ENCODE measurements at places on chromosomes 5 and 9.

DNA sequence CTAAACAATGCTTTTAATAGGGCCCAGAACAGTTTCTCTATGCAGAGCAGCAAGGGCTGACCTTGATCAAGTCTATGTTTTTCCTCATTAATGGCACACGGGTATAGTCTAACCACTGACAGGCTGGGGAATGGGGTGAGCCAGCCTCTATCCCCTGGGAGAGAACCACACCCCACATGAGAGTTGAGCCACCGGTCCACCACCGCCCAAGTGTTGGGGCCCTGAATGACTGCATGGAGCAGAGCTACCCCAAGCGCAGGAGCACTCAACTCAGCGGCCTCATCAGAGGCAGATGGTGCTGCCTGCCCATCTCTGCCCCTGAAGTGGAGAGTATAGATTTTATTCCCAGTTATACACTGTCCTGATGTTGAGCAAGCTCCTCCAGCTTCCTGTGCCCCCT is 247.9 kb upstream of the IRX1 start:
- DNase-seq: no peak

- DNase-seq: no peak
These were observed 67.4 kb downstream of the ARRDC3 start for GRCh38 chr5:91315701-91316100.

DNA sequence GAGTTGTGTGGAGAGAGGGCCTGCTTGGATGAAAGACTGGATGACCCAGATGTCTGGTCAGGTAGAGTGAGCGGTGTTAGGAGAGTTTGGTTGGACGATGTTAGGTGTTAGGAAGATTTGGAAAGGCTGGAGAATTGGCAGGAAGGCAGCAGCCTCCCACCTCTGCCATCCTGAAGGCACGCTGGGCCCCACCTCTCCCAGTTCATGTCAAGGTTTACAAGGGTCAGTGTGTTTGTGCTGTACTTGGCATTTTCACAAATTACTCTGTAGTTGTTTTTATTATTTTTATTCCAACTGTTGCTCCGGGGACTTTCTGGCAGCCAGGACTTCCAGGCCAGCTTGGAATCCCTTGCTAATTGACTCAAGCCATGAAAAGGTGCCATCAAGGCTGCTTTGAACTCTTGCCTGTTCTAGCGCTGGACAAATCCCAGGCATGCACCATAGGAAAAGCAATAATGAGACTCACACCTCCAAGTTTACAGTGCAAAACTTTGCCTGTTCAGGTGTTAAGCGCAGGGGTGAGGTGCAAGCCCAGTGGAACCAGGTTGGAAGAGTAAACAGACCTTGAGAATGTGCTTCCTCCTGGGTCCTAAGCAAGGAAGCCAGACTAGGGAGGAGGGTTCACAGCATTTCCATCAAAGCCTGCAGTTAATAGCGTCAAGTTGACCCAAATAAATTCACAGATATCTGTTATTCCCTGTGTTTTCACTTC is 41.7 kb upstream of the KLF9 start:
- DNase-seq: no peak

DNA sequence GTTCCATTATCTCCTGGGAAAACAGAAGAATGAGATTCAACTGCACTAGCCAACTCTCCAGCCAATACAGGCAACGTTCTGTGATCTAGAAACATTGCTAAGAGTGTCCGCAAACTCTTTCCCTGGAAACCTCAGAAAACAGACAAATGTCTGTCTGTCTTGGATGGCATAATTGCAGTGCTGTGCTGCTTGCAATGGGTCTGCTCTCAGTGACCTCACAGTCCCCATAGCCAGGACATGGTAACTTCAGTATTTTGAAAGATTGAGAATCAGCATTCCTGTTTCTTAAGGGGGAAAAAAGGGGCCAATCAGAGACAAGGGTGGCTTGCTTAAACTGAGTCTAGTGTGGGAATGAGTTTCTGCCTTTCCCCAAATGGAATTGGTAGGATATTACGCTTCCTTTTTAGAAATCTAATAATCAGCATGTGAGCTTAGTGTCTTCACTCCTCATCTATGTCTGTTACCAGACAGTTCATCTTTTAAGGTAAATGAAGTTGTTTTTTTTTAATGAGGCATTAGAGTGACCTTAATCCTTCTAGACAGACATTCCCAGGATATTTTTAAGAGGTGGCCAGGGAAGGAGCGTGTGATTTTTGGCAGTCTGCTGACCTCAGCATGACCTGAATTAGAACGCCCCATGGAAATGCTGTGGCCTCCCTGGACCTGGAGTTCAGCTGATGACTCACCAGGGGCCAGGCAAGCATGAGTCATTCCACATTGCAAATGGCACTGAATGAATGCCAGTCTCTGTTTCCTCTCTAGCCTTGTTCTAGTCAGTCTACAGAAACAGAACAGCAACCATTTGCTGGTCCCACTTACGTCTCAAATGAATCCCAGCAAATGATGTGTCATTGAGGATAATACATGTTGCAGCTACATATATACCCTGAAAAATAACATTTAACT is 210.2 kb upstream of the ACTBL2 start:
- no peak for DNase-seq

- DNase-seq: no peak
These were observed 217.6 kb downstream of the ROR2 start for GRCh38 chr9:91732187-91733005.

GRCh38 chr5:132076202-132076830 is 2.7 kb downstream of the CSF2 start:
- DNase-seq: no peak

- no peak for DNase-seq
These were observed 17.2 kb downstream of the LAMC3 start for GRCh38 chr9:131025953-131026858.

- DNase-seq: no peak
These were observed 60.3 kb upstream of the EPB41L4A start for GRCh38 chr5:112479418-112479817.

DNA sequence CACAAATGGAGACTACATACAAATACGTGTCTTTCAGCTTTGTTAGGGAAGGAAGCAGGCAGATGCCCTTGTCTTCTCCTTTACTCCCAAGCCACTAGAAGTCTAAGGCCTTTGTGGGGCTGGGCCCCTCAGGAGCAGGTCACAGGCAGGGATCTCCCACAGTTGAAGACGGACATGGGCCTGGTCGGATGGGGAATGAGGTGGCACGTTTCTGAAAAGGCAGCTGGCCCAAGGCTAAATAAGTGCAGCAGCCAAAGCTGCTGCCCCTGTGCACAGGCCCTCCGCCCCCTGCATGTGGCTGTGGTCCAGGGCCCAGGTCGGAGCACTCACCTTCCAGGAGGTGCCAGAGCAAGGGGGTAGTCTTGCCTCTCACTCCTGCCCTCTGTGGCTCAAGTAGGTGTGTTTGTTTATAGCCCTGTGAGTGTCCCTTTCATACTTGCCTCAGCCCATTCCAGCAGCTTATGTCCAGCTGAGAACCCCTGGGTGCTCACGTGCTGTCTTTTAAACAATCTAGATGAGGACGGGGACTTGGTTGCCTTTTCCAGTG is 1.8 kb downstream of the SQSTM1 start:
- DNase-seq: no peak

DNA sequence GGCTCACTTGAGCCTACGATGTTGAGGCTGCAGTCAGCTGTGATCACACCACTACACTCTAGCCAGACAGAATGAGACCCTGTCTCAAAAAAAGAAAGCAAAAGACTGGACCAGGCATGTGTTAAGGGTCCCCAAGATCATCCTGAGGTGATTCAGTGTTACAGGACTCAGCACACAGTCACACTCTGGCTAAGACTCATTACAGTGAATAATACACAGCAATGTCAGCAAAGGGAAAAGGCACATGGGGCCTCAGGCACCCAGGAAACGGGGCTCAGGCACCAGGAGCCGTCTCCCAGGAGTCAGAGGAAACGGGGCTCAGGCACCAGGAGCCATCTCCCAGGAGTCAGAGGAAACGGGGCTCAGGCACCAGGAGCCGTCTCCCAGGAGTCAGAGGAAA is 39.2 kb upstream of the NRARP start:
- no peak for DNase-seq

DNA sequence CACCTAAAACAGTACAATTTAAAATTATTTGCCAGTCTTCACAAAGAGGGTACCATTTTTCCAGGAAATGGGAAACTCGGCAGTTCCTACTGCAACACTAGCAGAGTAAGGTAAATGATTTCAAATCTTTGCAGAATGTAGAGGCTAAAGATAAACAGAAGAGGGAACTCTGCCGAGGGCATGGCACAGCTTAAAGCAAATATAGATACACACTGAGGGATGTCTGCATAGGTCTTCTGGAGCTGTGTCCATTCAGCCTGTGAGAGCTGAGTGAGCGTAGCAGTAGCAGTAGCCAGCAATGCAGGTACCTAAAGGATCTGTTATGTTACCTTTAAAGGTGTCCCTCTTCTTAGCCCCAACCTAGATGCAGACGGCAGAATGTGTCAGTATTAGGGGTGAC is 17.5 kb downstream of the CDKL3 start:
- DNase-seq: no peak

DNA sequence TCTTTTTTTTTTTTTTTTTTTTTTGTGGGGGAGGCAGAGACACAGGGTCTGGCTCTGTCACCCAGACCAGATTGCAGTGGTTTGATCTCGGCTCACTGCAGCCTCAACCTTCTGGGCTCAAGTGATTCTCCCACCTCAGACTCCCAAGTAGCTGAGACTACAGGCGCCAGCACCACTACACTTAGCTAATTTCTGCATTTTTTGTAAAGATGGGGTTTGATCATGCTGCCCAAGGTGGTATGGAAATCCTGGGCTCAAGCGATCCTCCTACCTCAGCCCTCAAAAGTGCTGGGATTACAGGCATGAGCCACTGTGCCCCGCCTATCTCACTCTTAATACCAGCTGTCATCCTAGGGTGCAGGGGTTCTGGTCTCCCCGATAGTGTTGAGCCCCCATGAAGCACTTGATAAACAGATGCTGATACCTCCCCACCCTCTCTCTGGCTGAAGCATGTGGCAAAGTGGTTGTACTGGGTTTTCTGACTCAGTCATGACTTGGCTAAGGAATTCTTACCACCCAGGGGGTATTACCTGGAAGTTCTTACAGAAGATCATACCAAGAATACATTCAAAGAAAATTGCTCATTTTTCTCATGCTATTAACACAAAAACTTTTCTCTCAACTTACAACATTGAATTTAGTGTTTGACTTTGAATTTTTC is 110.2 kb upstream of the DAPK1 start:
- no peak for DNase-seq

DNA sequence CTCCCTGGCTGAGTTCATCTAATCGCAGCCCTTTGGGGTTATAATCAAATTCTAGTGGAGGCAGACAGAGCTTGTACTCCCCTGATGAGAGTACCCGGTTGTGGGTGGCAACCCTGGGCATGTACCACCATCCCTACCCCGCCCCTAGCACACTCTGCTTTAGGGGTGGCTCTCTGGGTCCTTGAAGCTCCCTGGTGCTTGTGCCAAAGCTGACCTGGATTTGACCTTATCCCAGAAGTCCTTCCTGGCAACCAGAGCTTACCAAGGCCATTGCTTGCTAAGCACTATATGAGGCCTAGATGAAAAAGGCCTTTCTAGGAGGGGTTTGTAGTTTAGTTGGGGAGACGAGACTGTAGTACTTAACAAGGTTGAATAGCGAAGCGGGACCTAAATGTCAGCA is 72.2 kb downstream of the RGS3 start:
- no peak for DNase-seq

DNA sequence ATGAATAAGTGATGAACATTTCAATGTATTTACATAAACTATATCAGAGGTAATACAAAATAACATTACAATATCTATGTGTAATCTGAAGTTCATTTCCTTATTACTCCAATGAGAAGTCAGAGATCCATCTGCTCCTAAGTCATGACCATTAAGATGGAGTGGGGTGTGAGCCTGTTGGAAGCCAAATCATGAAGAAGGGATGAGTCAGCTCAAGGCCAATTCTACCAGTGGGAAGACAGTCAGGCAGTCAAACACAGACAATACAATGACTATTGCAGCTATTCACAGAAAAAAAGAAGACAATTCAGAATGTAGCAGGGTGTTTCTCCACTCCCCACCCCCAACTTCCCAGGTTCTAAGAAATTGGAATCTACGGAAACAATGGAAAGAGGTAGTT is 155.0 kb downstream of the NFIB start:
- no peak for DNase-seq

- no peak for DNase-seq
These were observed 101.8 kb downstream of the AK8 start for GRCh38 chr9:132776268-132776667.

- DNase-seq: no peak
These were observed 17.5 kb upstream of the F2RL1 start for GRCh38 chr5:76801159-76801802.

- DNase-seq: no peak
These were observed 135.8 kb downstream of the TRIM36 start for GRCh38 chr5:115033861-115034260.

GRCh38 chr5:39197556-39197955 is 21.8 kb downstream of the FYB1 start:
- no peak for DNase-seq

DNA sequence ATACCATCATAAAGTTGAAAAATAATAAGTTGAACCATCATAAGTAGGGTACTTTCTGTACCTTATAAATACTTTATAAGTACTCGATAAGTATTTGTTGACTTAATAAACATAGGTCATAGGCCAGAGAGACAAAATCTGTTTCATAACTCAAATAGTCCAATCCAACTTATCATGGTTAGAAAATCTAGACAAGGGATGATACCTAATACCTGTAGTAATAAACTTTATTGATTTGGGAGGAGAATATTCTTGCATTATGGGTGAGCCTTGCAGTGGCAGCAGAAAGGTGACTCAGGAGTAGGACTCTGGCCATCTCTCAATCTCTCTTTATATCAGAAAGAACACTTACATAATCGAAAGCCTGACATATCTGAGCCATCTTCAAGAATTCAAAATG is 466.8 kb upstream of the GRIN3A start:
- no peak for DNase-seq

GRCh38 chr5:166767858-166768257 is 1523.6 kb upstream of the WWC1 start:
- DNase-seq: no peak

GRCh38 chr5:57111993-57112392 is 61.9 kb upstream of the GPBP1 start:
- DNase-seq: no peak

DNA sequence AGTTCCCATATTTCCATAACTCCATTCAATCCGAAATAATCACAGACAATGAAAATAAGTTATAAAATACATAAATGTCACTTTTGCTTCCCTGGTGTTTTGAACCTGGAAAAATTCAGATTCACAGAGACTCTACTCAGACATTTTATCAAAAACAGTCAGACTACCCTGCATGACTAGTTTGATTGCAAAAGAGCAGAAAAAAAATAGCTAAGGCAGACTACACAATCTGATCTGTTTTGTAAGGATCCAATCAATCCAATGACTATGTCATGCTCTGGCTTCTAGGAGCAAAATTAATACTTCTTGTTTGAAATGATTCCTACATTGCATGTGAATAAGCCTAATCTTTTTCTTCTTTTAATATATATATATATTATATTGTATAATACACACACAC is 1262.6 kb downstream of the EFNA5 start:
- no peak for DNase-seq
